ENCODE measurements at places on chromosomes 6 and 20. TPM values are rescaled to one million over a fixed set of nuclear protein-coding genes. Genes with fewer than 3 reads are reported as not detected.

The MUC22 gene
- not detected for total RNA-seq

- H3K27me3 ChIP-seq = peaks cover 19% of the 10 kb centered on the region
- no peak for DNase-seq
- H3K36me3 ChIP-seq = no peaks in the 10 kb centered on the region
These were observed 133.2 kb upstream of the RPS6KA2 start for GRCh38 chr6:166760288-166760687.

GRCh38 chr6:35081426-35081851 lies 59.7 kb downstream of the TCP11 start:
- peak overlapping the region; percentile 51 for H3K27ac ChIP-seq
- H3K27me3 ChIP-seq = no peaks in the 10 kb centered on the region
- peaks cover 17% of the 10 kb centered on the region for H3K4me1 ChIP-seq
- peaks cover 91% of the 10 kb centered on the region for H3K36me3 ChIP-seq
- H3K4me3 ChIP-seq = no peak overlapping the region

- no peaks in the 10 kb centered on the region for H3K36me3 ChIP-seq
- H3K4me3 ChIP-seq = no peak overlapping the region
- H3K27me3 ChIP-seq = no peaks in the 10 kb centered on the region
- H3K27ac ChIP-seq = no peak overlapping the region
- no peak for DNase-seq
These were observed 10.6 kb downstream of the TFEB start for GRCh38 chr6:41724586-41725501.

- H3K27me3 ChIP-seq = peaks cover 10% of the 10 kb centered on the region
- H3K4me3 ChIP-seq = no peak overlapping the region
- H3K4me1 ChIP-seq = no peaks in the 10 kb centered on the region
- H3K36me3 ChIP-seq = no peaks in the 10 kb centered on the region
These were observed 19.4 kb downstream of the RSPO4 start for GRCh38 chr20:982754-983153.

DNA sequence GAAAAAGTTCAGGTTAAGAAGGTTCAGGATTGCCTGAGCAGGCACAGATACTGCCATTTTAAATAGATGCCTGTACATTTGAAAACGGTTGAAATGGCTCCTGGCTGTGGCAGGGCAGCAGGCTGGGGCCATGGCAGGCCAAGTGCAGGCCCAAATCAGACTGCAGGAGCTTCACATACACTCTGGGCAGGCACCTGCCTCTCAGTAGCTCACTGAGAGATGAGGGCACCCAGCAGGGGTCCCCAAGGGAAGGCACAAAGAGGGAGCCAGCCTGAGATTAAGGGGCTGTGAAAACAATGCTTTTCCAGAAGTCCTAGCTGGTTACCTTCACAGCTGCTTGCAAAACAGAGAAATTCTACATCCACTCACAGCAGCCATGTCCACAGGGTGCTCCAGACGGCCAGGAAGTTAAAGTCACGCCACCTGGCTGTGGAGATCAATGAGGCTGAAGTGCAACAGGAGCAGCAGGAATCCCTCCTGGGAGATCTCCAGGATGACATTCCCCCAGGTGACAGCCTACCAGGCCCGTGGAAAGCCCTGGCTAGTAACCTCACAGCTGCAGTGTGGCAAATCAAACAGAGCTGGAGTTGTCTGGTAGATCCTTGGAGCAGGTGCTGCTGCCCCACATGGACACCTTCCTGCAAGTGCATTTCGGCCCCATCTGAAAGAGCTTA lies 6.2 kb upstream of the RAET1E start:
- H3K4me1 ChIP-seq = peaks cover 4% of the 10 kb centered on the region
- no peaks in the 10 kb centered on the region for H3K36me3 ChIP-seq
- no peak overlapping the region for H3K4me3 ChIP-seq
- H3K27me3 ChIP-seq = no peaks in the 10 kb centered on the region

DNA sequence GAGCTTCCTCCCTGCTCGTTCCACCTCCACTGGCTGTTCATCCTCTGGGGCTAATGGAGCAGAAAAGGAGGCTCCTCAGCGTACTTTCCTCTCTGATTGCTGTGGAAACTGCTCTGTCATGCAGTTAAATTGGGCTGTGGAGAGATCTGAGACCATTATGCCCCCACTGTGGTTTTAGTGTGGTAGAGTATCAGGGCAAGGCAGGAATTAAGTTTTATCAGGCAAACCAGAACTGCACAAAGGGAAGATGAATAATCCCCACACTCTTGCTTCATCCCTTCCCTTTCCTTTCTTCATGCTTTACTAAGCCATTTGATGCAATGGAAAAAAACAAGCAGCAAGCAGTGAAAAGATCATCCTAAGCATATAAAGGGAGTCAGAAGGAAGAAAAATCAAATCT lies 11.9 kb upstream of the ME1 start:
- no peak overlapping the region for H3K4me3 ChIP-seq
- no peaks in the 10 kb centered on the region for H3K36me3 ChIP-seq
- DNase-seq = no peak
- H3K4me1 ChIP-seq = no peaks in the 10 kb centered on the region
- no peak overlapping the region for H3K27ac ChIP-seq

The MOXD1 gene
- 3.1 TPM for total RNA-seq

DNA sequence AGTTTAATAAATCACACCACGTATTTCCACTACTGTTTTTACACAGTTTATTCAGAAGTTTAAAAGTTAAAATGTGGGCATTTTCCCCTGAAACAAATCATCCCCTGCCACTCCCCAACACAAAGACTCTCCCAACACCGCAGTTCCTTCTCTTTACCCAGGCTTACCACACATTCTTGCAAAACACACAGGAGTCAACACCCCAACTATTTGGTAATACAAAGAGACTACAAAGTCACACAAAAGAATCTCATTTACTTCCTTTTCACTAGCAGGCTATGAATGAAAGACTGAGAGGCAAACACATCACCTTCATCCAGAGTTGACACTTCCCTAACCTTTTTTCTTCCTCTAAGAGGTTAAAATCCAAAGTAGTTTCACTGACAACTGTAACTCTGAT lies 51.1 kb downstream of the KCTD20 start:
- no peak overlapping the region for H3K27ac ChIP-seq
- peaks cover 36% of the 10 kb centered on the region for H3K36me3 ChIP-seq
- H3K4me3 ChIP-seq = no peak overlapping the region
- no peaks in the 10 kb centered on the region for H3K27me3 ChIP-seq
- no peaks in the 10 kb centered on the region for H3K4me1 ChIP-seq
